ENCODE measurements at places on chromosomes 16 and 17. TPM values are rescaled to one million over a fixed set of nuclear protein-coding genes. Genes with fewer than 3 reads are reported as not detected.

DNA sequence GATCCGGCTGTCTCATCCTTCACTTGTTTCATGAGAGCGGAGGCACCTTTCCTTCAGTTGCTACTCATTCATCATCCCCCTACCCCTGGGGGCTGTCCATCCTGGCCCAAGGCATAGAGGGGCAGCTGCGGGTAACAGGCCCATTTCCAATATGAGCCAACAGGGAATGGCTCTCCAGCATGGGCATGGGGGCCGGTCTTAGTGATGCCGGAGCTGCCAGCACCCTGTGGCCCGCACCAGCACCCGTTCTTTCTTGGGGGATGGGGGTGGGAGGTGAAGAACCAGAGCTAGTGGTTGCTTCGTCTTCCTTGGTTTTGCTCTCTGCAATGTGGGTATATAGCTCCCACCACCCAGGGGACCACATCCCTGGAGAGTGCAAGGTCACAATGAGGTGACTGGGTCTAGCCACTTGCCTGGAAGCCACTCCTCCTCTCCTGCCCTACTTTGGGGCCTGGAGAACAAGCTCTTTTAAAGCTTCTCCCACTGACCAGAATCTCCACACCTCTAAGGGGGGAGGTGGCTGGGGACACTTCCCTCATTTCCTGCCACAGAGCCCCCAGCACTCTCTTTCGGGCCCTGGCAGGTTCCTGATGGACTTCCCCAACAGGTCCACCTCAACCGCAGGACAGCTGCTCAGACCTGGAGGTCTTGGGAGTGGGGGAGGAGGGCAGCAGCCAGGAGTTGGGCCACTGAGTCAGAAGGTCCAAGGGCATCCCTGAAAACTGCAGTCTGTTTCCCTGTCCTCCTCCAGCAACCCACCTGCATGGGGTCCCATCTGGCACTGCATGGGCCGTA, 11.9 kb upstream of the TBX2 start:
- DNase-seq, result no peak

GRCh38 chr17:31425282-31426040, 34.0 kb downstream of the RAB11FIP4 start:
- no peak for DNase-seq

GRCh38 chr16:58333985-58334384, 39.2 kb upstream of the PRSS54 start:
- DNase-seq, result no peak

DNA sequence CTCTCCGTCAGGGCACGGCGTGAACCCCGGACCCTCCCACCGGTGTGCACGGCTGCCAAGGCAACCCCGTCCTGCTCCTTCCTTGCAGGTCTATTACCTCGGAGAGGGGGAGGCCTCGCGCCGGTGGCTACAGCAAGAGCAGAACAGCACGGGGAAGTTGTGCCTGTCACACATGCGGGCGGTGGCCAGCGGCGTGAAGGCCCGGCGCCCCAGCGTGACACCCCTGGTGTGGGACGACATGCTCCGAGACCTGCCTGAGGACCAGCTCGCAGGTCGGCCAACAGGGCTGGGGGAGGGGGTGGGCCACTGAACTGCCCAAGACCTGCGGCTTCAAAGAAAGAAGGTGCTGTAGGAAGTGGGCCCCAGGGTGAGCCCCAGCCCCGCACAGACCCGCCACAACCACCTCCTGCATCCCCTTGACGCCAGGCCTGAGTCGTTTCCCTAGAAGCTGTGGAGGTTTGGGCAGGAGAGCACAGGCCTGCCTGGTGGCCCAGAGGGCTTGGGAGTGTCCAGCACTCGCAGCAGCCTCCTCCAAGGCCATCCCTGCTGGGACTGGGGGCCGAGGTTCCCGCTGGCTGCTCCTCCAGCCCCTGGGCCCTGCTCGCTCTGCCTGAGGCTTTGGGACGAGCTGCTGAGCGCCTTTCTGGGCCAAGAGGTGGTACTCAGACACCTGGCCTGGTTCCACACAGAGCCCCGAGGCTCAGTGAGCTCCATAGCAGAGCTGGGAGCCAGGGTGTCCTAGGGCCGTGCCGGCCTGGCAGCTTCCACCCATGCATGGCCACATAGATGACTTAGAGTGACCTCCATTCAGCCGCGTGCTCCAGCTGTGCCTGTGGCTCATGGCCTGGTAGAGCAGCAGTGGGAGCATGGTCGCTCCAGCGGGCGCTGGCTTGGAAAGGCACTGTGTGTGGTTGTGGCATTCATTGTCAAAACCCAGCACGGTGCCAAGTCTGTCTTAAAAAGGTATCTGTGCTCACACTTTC, 14.7 kb downstream of the CYBC1 start:
- no peak for DNase-seq

- DNase-seq, result no peak
Measured at GRCh38 chr17:9419932-9420453, 155.6 kb downstream of the STX8 start.

DNA sequence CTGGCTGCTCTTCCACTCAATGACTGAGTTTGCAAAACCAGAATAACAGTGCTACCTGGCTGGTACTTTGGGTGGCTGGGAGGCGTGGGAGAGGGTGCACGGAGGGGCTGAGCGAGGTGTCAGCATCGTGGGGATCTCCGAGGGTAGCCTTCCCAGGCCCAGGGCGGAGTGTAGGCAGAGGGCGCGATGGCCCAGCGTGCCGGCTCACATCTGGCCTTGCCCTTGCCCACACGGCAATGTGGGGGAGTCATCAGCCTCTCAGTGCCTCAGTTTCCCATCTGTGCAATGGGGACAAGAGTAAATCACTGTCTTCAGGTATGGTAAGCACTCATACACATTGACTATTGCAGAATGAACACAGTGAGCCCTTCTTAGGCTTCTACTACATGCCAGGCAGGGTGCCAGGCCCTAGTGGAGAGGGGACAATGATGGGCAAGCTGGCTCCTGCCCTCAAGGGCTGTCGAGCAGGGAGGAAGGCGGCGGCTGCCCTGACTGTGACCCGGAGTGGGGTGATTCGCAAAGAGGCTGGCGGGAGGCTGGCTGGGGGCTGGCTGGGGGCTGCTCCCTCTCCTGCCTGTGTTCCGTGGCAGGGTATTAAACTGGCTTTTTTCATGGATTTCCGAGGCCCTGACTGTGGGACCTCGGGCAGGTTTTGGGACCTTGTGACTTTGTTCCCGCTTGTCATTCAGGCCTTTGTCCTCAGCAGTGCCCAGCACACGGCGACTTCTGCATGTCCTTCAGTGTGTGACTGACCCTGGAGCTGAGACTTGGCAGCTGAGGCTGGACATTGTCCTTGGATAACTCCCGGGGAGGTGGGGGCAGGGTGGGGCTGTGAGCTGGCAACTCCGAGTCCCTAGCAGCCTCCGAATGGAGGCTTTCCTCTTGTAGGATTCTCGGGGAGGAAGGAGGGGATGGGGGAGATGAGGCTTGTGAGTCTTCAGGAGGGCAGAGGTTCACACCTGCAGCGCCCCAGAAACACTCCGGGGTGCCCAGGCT, 243.1 kb downstream of the SEC14L1 start:
- no peak for DNase-seq

GRCh38 chr17:64466019-64466735, 17.3 kb downstream of the MILR1 start:
- DNase-seq, result no peak

GRCh38 chr16:28879261-28879840, 1.1 kb downstream of the ATP2A1 start:
- DNase-seq, result no peak

PTX4 gene
- 0.35 TPM for total RNA-seq

TBC1D3G gene
- not detected for total RNA-seq
